PC-9 (cell line): ENCODE measurements at places on chromosomes 6 and 20.
A peak's percentile ranks its signal among the peaks of the same experiment; 100 is the strongest.

- no peak for DNase-seq
Observed at GRCh38 chr6:43747784-43748183, 22.2 kb upstream of the VEGFA start.

DNA sequence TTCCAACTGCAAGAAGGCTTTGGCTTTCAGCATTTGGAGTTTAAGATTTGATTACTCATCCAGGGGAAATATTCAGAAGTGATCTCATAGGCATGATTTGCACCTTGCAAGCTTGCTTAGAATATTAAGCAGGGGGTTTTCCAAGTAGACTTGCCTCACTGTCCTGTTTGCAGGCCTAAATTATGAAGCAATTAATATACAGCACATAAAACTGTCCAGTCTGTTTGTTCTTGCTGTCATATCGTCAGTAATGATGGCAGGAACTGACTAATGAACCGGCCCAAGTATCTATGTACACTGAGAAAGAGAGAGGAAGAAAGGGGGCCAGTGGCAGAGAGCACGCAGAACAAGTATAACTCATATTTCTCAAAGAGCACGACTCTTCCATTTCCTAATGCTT, 212.5 kb upstream of the SUPT3H start:
- DNase-seq, result peak; percentile 87

DNA sequence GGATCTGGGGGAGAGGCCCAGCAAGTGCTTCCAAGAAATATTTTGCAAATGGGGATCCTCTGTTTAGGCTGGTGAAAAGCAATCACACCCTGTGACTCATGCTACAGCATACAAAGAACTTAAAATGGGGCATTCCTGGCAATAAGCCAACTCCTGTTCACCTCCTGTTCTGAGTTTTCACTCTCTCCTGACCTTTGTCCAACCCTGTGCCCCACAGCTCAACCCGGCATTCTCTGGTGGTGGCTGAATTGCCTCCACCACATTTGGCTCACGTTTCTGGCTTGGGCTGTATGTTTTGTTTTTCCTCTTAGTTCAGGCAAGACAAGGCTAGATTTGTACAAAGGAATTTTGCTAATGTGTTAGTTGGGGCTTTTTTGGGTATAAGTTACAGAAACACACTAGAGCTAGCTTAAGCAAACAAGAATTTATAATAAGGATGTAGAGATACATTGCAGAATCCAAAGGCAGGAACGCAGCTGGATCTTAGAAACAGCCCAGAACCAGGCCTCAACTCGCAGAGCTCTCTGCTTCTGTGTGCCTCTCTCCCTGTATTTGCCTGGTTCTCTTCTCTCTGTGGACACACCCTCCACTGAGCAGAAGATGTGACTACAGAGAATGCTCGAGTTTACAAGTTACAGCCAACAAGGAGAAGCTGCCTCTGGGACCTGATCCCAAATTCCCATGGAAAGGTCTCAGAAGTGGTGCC, 9.4 kb downstream of the ABCC10 start:
- peak; percentile 85 for DNase-seq

DNA sequence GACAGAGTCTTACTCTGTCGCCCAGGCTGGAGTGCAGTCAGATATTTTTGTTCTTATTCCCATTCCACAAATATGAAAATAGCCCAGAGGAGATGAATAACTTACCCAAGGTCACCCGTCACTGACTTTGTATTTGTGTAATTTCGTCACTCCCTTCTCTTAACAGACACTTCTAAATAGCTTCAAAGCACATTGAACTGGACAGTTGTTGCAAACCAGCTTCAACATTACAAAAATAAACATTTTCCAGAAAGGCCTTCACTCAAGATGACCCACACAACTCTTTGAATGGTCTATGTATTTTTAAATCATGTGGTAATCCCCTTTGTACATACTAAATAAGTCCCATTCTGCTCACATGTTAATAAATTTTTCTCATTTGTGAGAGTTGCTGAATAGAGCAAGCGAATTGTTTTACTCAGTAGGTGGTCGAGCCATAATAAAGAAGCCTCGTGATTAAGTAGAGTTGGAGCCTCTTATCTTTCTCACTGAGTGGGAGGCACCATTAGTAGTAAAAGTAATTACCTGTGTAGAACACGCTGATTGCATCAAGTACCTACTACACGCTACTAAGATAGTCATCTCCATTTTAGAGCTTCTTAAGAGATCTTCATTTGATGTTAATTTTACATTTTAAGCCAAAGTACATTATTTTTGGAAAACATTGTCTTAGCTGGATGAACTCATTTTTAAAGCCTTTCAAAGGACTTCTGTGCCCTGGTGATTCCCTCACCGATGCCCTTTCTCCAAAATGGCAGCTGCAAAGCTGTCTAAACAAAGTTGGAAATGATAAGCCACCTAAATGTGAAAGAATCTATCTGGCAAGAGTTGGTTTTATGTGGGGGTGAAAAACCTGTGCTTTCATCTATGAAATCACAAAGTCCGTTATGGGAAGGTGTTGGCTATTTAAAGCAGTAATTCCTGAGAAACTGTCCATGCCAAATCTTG, 110.0 kb downstream of the TSHZ2 start:
- DNase-seq, result no peak

GRCh38 chr20:17659801-17660200, 22.2 kb downstream of the RRBP1 start:
- DNase-seq, result no peak

GRCh38 chr6:129866256-129866655, 5.1 kb upstream of the TMEM244 start:
- no peak for DNase-seq

GRCh38 chr6:43389730-43390295, 20.4 kb upstream of the ZNF318 start:
- DNase-seq, result no peak

DNA sequence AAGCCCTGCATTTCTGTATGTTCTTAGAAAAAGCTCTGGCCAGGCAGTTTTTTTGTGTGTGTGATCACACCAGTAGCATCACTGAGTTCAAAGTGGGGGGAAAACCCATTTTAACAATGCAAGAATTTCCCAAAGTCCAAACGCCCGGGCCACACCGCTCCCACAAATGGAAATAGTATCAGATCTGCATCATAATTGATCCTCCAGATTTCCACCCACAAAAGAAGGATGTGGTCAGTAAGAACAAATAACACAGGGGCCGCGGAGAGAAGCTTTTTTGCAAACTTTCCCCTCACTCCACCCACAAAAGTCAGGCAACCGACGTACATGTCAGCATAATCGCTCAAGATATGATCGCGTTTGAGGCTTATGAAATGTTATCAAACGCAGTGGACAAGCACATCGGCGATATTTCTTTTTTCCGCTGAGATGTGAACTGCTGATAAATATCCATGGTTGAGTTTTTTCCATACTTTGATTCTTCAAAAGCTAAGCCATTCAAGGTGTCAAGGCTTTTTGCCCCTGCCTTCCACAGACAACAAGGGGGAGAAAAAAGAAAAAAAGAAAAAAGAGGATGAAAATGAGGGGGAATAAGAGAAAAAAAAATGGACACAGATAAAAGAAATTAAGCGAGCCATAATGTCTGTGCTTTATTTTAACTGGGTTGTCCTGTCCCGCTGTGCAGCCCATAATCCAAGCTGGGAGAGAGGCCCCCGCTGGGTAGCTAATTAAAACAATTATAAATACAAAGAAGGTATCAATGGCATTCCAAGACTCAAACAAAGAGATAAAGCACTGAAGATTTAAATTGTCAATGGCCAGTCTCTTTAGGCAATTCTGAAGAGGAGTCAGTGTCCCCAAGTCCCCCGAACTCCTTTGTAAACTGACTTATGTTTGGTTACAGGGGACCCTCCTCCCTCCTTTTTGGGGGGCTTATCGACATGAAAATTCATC, 143.5 kb downstream of the ZFP64 start:
- no peak for DNase-seq

DNA sequence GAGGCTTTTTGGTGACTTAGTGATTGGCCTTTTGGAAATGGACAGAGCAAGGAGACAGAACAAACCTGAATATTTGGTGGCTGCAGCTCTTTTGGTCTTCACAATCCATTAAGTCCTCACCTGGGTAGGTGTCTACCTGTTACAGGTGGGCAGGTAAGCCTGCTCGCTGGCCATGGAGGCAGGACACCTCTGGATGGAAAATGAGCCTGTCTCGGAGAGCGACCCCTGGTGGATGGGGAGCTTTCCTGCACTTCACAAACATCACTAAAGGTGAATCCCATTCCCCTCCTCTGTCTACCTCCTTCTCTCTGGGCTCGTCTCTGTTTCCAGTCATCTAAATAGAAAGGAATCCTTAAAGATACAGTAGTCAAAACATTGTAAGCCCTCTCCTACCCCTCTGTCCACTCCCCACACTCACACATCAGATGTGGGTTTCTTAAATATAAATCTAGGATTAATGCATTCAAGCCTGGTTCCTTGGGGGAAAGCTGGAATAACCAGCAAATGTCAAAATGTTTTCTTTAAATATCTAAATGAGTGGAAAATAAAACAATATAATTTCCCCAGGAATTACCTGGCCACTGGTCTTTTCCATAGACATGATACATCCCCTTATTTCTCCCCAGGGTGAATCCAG, 304.9 kb downstream of the CDH26 start:
- DNase-seq, result peak; percentile 16

DNA sequence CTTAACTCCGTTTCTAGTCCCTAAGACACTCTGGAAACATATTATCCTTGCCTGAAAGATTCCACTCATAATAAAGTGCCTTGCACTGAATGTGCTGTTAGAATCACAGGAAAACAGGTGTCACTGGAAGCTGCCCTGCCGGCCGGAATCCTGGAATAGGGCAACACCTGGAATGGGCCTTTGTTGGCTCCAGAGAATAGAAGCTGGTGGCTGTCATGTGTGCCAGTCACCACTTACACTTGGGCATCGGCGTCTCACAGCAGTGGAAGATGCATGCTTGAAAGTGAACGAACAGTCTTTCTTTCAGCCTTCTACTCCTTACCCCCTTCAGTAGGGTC, 90.8 kb upstream of the AFDN start:
- no peak for DNase-seq

DNA sequence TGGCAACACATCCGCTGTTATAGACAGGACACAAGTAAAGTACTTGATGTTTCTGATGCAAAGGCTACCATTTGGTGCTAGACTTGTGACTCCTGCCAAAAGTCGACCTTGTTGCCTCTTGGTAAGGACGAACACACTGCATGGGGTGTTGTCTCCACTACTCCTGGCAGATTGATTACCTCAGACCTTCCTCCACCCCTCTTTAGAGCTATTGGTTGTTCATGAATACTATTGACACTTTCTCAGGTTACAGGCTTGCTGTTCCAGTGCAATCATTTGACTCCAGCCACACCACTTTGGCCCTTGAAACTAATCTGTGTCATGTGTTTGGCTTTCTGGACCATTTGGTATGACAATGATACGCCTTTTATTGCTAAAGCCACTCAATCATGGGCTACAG, 62.3 kb downstream of the TRMT11 start:
- no peak for DNase-seq

- DNase-seq, result no peak
Observed at GRCh38 chr20:8388141-8388540, 256.1 kb downstream of the PLCB1 start.

DNA sequence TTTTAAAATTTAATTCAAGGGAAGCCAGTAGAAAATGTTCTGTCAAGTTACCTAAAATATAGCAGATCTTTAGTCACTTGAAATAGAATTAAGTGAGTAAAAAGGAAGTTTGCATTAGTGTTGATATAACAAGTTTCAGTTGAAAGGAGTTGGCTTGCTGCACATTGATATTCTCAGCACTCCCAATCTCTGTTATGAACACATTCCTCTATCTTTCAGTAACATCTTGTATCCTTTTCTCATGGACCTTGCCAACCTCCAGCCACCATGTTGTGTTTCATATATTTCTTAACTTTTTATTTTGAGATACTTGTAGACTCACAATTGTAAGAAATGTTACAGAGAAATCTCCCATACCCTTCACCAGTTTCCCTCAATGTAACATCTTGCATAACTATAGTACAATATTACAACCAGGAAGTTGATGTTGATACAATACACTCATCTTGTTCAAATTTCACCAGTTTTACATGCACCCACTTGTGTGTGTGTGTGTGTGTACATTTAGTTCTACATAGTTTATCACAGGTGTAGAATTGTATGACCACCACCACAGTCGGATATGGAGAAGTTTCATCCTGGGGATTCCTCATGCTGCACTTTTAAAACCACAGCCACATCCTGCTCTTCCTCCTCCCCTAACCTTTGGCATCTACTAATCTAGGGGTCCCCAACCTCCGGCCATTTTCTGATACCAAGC, 20.2 kb upstream of the PAQR8 start:
- DNase-seq, result no peak

DNA sequence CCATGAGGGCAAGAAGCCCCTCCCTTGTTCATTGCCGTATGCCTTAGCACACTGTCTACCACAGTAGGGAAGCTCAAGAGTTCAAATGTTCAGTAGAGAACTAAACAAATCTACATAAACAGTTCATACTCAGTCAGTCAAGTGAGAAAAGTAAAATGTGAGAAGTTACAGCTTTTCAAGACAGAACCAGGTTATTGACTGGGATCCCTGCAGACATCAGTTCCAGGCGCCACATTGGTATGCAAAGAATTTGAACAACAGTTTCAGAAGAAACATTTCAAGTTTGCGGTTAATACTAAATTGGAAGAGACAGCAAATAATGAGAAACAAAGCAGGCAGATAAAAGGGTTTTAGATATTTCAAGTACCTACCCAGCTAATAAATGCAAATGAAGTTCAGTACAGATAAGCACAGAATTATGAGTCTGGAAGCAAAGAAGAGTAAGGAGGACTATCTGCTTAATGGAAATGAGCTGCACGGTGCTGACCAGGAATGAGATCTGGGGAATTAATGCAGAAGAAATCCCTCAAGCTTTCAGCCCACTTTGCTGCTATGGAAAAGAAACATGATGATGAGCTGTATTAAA, 246.2 kb downstream of the HACE1 start:
- no peak for DNase-seq

GRCh38 chr6:85261271-85261670, 188.6 kb upstream of the NT5E start:
- no peak for DNase-seq

DNA sequence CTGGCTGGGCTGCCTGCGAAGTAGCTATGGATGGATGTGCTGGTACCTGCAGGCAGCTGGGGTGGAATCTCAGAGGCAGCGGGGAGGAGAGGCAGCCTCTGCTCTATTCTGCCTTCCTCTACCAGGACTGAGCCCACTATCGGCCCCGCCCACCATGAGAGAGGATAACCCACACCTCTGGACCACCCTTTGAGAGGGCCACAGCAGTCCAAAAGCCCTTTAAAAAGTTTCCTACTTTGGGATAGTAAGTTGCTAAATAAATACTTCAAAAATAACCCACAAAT, 36.1 kb downstream of the EZR start:
- no peak for DNase-seq

DNA sequence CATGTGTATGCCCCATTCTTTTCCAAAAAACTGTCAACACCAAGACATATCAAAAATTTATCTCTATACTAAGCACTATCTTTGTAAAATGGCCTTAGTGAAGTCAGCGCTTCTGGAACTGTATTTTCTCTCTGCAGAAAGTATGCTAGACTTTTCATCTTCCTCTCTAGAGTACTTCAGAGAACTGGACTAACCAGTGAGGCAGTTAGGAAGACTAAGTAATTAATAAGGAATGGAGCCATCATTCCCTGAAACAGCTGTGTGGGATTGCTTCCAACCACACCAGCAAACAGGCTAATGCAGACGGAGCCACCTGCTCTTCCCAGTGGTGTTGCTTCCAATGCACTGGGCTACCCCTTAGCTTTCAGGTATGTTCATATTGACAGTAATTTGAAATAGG, 169.1 kb upstream of the FUT9 start:
- DNase-seq, result no peak

- DNase-seq, result no peak
Observed at GRCh38 chr6:11732036-11732631, 46.5 kb downstream of the ADTRP start.

GRCh38 chr6:84835340-84835739, 70.9 kb upstream of the TBX18 start:
- no peak for DNase-seq

- no peak for DNase-seq
Observed at GRCh38 chr20:63060057-63060991, 53.6 kb upstream of the BHLHE23 start.
